ENCODE measurements at places on chromosomes 4 and X.

DNA sequence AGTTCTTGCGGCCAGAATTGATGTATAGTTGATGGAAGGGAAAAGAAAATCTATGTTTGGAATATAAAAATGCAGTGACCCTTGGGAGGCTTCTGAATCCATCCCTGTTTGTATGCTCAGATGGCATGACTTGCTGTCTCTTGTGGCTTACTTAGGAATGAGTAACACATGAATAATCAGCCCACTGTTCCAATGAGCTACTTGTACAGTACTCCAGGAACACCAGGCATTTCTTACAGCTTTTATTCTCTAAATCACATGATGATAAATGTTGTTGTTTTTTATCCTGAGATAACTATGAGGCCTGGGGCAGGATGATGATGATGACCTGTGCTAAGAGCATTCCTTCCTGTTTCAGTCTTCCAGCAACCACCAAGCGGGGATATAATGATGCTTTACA is 18.9 kb downstream of the TMPRSS11E start:
- ATAC-seq, result no peak

DNA sequence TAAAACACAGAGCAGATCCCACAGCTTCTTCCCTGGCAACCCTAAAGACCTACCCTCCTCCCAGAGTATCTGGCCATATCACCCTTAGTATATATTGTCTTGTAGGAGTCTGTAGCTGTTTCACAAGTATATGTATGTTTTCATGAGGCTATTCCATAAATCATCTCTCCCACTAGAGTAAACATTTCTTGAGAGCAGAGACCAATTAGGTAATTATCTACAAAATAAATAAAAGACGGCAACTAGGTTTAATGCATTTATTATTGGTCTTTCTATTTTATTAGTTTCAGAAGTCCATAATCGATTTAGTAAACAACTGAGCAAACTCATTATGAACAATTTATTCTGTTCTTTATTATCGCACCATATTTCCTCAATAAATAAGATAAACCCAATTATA is 7.0 kb downstream of the ACOT9 start:
- ATAC-seq, result no peak

- peak; percentile 50 for ATAC-seq
These were observed 55.1 kb downstream of the SPATA18 start for GRCh38 chr4:52106191-52106590.

DNA sequence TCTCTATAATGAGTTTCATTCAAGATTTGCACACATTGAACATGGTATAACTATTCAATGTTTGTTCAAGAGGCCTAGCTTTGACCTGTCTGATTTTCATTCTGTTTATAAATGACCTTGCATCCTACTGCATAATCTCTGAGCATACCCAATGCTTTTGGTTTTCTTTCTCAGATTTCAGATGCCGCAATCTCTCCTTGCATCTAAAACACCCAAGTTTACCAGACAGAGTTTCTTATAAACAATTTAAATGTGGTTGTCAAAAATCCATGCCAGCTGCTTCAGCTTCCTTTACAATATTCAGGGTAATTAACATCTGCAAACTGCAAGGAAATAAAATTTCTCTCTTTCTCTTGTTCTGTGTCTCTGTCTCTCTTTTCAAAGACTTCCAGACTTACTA is 123.0 kb upstream of the PCDH18 start:
- ATAC-seq, result no peak

DNA sequence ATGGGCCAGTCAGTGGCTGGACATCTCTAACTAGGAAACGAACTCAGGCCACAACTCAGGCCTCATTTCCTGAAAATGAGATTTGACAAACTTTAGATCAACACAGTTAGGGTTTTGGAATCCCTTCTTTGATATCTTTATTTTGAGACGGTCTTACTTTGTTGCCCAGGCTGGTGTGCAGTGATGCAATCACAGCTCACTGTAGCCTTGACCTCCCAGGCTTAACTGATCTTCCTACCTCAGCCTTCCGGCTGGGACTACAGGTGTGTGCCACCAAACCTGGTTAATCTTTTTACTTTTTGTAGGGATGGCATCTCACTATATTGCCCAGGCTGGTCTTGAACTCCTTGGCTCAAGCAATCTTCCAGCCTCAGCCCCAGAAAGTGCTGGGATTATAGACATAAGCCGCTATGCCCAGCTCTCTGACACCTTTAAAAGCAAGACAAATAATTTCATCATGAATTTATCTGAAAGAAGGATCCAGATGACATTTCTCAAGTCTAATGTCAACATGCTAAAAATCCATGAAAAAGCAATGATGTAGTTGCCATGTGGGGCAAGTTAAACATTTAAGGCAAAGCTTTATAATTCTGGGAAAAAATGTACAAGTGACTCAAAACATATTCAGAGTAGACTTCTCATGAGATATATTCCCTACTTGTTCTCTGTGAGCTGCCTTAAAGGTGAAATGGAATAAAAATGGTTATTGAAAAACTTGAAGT is 89.1 kb upstream of the CBR4 start:
- no peak for ATAC-seq
